Activated T-helper 1 cell treated with anti-CD3 and anti-CD28 coated beads, Interleukin-12 subunit alpha, Interleukin-12 subunit beta, Interleukin-2, Interleukin-4 antibody, amounts not matched to agents 30 ng/mL and 10 ng/mL and 1 ng/mL, durations not matched to agents 14 hours and 24 hours and 36 hours (primary cell): ENCODE measurements at places on chromosomes 6 and 20.

DNA sequence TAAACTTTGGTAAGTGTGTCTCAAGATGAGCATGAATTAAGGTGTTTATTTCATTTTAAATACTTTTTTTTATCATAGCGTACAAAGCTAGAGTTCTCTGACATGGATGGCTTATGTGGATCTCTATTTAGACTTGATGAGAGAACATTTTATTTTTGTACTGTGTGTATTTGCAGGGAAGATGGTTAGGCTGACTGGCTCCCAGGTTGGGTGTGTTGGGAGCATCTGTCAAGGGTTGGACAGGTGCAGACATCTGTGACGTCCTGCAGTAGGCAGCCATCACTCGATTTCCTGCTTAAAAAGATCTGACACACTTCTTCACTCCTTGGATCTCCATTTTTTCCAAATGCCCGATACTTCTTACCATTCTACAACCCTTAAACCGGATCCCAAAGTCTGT is 221.9 kb upstream of the QKI start:
- no peak for DNase-seq

GRCh38 chr20:22499515-22500166 is 84.7 kb downstream of the FOXA2 start:
- DNase-seq: no peak

- DNase-seq: no peak
These were observed 473.5 kb upstream of the SPTLC3 start for GRCh38 chr20:12535316-12535715.

DNA sequence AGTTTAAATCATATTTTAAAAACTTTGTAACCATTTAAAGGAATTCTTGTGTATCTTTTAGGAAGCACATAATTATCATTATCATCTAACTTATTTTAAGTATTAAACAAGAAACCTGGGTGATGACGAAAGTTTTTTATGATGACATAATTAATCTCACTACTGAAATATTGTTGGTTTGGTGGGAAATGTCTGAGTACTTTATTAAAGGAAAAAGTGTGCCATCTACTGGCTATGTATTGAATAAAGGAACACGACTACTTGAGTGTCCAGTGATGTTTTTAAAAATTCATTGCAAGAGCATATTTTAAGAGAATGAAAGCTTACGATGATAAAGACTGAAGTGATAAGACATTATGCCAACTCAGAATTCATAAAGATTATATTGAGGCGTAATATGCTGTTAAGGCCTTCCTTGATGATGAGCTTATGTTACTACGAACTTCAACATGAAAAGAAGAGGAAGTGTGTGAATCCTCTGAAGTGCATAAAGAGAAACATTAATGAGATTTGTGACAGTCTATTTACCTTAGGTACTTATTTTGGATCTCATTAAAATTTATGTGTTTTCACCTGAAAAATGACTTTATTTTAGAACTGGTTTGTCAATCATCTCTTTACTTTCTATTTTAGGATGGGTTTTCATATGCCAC is 12.0 kb upstream of the TRMT11 start:
- DNase-seq: no peak

DNA sequence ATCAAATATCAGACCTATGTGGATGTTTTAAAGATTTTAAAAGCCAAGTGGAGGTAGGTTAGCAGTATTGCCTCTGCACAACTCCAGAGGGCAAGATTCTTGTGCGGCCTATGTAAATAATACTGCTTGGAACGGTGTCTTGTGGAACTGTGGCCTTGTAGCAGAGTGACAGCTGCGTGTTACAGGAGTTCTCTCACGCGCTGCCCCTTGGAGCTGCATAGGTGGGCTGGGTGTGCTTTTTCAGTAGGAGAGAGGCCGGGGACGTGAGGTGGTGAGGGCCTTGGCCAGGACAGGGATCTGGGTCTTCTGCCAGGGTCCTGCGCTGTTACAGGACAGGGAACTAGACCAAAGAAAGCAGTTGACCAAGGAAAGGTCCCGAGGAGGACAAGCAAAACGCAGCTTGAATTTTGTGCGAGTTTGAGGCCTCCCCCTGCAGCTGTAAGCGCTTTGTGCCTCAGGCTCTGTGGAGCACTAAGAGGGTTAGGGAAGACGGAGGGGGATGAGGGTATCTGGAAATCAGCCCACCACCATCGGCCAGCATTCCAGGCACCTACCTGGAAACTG is 1.5 kb downstream of the TMEM181 start:
- DNase-seq: no peak

DNA sequence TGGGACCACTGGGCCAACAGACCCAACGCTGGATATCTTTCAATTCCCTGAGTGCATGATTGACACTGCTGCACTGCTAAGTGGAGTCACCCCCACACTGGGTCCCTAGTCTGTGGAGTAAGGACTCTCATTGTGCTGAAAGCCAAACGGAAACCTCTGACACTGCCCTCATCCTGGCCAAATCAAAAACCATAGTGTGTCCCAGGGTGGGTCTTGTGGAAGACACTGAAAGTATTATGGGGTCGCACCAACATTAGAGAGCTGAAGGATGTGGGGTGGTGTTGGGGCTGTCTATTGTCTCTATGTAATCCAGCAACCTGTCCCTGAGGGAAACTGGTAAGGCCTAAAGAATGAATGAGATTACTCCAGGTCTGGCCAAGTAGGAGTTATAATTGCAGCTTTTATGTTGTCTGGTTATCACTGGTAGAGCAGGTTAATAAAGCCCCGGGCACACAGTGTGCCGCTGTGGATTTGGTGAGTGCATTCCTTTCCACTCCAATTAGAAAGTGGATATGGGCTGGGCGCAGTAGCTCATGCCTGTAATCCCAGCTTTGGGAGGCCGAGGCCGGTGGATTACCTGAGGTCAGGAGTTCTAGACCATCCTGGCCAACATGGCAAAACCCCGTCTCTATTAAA is 57.9 kb downstream of the HLA-A start:
- DNase-seq: no peak

- DNase-seq: no peak
These were observed 94.2 kb upstream of the SCP2D1 start for GRCh38 chr20:18719426-18719825.

- no peak for DNase-seq
These were observed 781.0 kb downstream of the EYS start for GRCh38 chr6:64926051-64926450.

DNA sequence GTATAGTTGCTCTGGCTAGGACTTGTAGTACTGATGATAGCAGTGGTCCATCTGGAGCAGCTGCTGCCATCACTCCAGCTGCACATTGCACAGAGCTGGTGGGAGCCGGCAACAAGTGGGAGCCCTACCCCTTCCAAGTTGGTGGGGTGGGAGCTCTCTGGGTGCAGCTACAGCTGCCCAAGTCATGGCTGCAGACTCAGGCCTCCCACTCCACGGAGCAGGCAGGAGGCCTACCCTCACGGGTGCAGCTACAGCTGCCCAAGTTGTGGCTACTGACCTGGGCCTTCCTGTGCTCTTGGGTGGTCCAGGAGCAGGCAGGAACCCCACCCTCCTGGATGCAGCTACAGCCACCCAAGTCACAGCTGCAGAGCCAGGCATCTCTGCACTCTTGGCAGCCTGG is 32.1 kb upstream of the ASIP start:
- DNase-seq: no peak

DNA sequence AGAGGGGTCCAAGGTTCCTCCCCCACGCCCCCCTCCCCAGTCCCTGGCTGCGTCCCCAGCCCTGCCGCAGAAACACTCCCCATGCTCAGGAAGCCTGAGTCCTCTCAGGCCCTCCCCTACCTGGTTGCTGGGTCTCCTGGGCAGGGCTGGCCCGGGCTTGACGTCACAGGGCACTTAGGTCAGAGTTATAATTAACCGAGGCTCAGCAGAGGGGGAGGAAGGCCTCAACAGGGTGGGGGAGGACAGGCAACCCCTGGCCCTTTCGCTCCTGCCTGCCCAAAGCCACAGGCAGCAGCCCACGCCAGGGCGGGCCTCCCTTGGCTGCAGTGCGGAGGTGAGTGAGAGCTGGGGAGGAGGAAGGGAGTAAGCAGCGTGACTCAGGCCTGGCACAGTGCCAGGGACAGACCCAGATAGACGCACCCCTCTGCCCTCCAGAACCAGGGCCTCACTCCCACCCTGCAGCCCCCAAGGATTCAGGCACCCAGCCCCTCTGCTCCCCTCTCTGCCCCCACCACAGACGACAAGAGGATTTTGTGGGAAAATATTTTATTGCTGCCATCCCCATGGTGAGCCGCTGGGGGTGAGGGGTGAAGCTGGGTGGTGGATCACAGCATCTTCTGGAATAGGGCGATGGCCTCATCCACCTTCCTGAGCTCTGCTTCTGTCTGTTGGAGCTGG is at the start of gene VWA7:
Gene VWA7 (minus strand): TSS at position 340 of the 678 bp plus-strand sequence. CDS start 549 bp downstream, outside the sequence.
- peak; percentile 68 for DNase-seq

DNA sequence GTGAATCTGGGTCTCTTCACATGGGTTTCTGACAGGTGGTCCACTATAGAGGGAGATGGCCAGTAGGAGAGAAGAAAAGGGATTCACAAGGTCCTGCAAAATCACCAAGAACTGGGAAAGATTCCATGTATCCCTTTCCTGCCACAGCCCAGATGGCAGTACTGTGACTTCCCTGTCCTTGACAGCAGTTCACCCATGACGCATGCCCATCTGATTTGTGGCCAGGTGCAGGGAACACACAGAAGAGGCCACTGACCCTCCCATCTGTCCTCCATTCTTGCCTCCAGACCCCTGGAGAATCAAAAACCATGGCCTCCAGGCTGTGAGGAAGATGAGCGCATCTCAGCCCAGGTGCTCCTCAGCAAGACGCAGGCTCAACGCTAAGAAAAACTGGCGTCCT is 183.1 kb upstream of the RREB1 start:
- no peak for DNase-seq

- no peak for DNase-seq
These were observed 269.9 kb downstream of the UTRN start for GRCh38 chr6:144555066-144555465.

DNA sequence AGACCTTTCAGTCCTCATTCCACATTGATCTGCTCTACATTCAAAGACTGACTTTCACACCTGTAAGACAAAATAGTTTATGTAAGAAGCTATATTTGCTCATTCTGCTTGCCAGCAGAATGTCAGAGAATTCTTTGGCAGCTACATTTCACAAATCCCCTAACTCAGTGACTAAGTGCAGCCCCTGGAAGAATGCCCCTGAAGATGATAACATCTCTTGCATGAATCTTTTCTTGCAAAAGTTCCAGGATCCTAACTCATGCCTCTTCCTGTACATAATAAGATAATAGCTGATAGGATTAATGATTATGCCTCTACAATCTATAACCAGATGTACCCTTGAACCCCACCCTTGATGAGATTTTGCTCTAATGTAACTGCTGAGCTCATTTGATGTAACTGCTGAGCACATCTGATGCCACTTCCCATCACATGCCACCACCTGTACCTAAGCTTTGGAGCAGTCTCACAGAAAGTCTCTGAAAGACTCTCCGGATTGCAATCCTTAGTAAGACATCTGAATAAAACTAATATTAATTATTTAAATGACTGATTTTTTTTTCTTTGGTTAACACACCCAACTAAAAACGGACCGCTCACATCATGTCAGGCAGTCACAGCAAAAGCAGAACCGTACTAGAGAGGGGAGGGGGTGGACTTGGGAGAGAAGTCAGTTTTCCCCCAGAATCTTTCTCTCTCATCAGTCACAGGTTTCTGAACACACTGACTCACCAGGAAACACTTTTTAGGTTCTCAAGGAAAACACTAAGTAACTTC is 684 bp upstream of the DNAH8 start:
- DNase-seq: no peak

GRCh38 chr6:19714434-19715166 is 122.6 kb upstream of the ID4 start:
- DNase-seq: no peak
